KG1 (cell line): ENCODE measurements at places on chromosomes 5 and 9.

- DNase-seq = no peak
These were observed 29.5 kb downstream of the TPPP start for GRCh38 chr5:663436-664342.

- DNase-seq = no peak
These were observed 26.8 kb upstream of the PPP2CA start for GRCh38 chr5:134252671-134253070.

DNA sequence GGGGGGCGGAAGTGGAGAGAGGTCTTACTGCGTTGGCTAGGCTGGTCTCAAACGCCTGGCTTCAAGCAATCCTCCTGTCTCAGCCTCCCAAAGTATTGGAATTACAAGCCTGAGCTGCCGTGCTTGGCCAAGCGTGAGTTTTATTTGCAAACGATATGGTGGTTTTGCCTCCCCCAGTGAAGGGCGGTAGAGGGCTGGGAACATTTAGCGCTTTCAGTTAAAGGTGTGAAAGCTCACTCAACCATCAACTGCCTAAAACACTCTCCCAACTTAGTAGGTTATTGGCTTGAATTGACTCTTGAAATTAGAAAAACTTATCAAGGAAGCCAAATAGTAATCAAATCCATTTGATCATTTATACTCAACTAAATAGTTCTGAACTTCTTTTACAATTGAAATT, 156.3 kb downstream of the ESM1 start:
- DNase-seq = no peak

DNA sequence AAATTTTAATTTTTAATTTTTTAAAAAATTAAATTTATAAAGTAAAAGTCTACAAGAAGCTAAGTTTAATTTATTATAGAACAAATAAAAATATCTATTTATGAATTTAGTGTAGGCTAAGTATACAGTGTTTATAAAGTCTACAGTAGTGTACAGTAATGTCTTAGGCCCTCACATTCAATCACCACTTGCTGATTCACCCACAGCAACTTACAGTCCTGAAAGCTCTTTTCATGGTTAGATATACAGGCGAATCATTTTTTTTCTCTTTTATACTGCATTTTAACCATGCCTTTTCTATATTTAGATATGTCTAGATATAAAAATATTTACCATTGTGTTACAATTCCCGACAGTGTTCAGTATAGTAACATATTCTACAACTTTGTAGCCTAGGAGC, 55.9 kb downstream of the PCSK1 start:
- DNase-seq = no peak

GRCh38 chr5:80318212-80318611, 1.6 kb upstream of the SPZ1 start:
- no peak for DNase-seq

GRCh38 chr5:172855597-172856292, 21.7 kb downstream of the ERGIC1 start:
- DNase-seq = no peak

DNA sequence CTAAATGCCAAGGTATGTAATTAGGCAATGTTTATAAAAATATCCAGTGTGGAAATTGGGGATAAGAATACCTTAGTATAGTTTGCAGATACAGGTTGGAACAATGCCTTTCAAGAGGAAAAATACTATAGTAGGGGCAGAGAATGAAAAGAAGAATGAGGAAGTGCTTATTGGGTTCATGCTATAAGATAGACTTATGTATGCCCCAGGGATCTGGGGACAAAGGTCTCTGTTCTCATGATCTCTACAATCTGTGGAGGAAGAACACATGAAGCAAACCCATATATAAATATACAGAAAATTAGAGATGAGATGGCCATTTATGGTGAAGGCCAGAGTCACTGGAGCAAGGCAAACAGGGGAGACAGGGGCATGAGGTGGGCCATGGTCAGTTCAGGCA, 106.5 kb upstream of the DAB2 start:
- no peak for DNase-seq

DNA sequence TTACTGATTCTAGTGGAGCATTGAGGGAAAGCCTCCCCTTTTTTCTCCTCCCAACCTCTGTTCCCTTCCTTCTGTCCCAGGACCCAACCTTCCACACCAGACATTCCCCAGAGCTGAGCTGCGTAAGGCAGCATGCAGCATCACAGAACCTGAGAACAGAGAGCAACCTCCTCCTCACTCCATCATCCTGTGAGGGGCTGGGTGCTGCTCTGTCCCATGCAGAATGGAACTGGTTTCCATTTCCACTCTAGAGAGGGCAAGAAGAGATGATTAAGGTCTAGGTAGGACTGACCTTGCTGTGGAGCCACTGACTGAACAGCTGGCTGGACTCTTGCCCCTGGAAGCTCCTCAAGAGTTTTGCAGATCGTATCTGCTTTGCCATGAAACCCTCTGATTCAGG, 30.1 kb upstream of the IL7R start:
- no peak for DNase-seq

GRCh38 chr5:181114844-181115778, 15.9 kb downstream of the OR2V1 start:
- DNase-seq = no peak

DNA sequence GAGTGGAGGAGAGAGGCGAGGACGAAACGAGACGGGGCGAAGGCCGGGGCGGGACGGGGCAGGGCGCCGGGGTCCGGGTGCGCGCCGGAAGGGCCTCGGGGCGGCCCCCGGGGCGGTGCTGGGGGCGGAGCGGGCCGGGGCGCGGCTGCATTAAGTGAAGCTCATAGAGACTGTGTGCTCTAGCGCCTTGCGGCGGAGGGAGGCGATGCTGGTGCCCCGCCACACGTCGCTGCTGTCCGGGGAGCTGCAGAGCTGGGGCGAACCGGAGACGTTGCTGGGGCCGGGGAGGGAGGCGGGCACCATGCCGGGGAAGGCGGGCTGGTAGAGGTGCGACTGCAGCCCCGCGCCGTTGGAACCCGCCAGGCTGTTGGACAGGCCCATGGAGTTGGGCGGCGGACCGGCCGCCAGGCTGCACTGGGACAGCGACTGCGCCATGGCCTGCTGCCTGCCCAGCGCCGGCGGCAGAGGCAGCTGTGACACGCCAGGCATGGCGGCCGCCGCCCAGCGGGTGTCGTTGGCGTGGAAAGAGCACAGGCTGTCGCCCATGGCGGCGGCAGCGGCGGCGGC, 8.3 kb downstream of the OTP start:
- DNase-seq = peak; percentile 52

DNA sequence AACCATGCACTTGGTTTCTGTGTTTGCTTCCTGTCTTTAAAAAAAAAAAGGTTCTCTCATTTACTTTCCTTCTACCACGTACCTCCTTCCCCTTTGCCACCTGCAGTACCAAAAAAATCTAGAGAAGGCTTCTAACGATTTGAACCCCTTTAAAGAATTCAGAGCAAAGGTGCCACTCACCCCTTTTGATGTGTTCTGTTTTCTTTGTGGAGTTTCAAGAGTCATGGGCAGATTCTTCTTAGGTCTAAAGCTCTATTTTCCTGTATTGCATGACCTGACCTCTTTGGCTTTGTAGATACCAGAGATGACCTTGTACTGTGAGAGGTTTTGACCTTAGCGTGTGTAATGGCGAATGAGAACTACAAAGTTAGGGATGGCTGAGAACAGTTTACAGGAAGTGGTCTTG, 29.0 kb downstream of the TXNDC8 start:
- DNase-seq = no peak

DNA sequence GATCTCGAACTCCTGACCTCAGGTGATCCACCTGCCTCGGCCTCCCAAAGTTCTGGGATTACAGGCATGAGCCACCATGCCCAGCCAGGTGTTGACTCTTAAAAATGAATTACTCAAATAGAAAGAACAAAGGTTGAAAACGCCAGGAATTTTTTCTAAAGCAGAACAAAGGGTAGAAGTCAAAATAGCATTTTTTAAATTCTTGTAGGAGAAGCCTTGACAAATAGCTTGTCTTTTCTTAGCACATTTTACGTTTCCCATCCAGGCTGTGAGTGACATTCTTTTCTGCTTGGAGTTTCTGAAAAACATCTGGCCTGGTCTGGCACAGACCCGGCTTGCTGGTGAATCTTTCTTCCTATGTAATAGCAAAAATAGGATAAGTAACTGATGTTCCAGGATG, 169.4 kb upstream of the ZNF462 start:
- DNase-seq = no peak

GRCh38 chr5:143624465-143624864, 187.5 kb upstream of the HMHB1 start:
- no peak for DNase-seq

- no peak for DNase-seq
These were observed 2118.6 kb upstream of the C9orf72 start for GRCh38 chr9:29691758-29692407.

GRCh38 chr5:91264311-91265051, 118.6 kb downstream of the ARRDC3 start:
- DNase-seq = no peak

DNA sequence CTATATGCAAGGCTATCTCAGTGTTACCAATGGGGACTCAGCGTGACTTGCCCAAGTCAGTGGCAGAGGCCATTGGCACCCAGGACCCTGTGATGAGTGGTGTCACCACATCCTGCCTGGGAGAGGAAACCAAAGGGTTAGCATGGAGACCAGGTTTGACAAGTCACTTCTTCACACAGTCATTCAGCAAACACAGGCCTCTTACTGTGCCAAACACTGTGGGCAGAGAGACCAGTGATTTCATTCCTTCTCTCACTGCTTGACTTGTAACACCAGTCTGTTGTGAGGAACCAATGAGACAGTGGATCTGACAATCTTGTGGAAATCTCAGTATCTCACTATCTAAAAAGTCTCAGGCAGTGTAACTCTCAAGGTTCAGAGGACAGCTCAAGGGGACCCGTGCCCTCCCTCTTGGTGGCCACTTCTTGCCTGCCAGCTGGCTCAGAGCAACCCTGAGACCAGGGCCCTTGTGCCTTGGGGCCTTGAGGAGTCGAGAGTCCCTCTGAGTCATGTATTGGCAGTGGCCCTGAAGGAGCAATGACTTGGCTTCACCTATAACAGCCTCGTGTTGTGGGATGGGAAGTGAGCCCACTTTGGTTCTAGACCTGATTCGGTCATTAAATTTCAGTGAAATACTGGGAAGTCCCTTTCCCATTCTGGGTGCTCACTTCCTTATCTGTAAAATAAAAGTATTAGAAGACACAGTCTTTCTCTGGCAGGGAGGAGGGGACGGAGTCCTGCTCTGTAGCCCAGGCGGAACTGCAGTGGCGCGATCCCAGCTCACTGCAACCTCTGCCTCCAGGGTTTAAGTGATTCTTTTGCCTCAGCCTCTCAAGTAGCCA, 1.6 kb downstream of the FABP6 start:
- DNase-seq = no peak

DNA sequence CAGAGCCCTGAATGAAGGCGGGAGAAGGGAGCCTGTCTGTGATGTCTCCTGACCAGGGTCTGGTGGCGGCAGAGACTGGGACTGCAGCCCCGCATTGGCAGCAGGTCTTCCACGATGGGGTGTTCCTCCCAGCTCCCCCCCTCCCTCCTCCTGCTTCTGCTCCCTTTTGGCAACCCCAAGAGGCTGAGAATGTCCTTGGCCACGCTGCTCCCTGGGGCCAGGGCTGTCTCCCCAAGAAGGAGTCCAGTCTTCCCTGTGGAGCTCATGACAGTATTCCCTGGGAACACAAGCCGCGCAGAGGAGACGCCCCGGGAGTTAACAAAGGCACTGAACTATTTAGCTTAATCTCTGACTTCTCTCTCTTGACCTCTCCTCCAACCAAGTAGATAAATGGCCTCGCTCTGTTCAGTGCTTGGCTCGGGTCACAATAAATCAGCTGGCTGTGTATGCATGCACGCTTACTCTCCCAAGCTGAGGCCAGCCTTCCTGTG, 84.0 kb upstream of the NEURL1B start:
- DNase-seq = no peak

GRCh38 chr5:38237681-38238080, 20.7 kb upstream of the EGFLAM start:
- no peak for DNase-seq

- DNase-seq = no peak
These were observed 94.2 kb upstream of the PRRC1 start for GRCh38 chr5:127423173-127423798.

DNA sequence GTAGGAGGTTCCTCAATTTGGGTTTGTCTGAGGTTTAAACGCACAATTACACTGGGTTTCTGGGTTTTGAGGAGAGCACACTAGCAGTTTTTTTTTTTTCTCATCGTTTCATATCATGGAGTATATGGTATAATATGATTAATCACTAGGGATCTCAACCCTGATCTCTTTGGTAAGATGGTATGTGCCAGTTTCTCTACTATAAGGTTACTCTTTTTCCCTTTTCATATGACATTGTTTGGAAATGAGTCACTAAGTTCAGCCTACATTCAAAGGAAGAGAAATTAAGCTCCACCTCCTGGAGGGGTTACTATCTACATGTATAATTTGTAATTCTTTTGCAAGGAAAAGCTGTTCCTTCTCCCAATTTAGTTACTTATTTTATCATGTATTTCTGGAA, 35.2 kb downstream of the MTRR start:
- DNase-seq = no peak

- DNase-seq = no peak
These were observed 32.5 kb downstream of the CSF1R start for GRCh38 chr5:150053713-150054392.

DNA sequence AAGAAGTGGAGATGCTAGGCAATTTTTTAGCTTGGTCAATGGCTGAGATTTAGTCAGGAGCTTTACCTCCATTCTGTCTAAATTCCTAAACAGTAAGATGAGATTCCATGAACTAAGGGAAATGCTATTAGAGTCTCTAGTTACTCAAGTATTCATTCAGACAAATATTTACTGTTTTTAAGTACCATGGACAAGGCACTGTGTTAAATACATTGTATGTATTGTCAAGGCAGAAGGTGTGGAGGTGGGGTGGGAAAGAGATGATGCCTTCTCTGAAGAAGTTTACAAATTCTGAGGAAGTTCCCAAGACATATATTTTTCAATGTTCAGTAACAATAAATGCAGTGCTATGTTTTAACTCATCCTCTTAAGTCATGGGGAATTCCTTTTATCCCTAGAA, 459.9 kb upstream of the NMUR2 start:
- no peak for DNase-seq

DNA sequence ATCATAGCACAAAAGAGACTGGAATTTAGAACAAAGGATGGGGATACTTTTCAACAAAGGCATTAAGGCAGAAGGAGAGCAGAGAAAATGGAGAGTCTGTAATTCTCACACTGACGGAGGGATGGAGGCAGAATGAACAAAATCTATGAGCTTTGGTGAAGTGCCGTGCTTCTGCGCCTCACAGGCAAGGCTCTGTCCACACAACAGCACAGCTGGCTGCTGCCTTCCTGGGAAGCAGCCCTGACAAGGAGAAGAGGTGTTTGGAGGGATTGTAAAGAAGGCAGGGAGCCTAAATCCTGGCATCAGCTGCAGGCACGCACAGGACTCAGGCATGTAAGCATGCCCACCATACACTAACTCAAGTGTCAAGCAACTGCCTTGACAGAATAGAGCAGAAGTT, 485.2 kb upstream of the KIF2A start:
- DNase-seq = no peak

- no peak for DNase-seq
These were observed 45.9 kb upstream of the RPL26L1 start for GRCh38 chr5:172913117-172913850.

DNA sequence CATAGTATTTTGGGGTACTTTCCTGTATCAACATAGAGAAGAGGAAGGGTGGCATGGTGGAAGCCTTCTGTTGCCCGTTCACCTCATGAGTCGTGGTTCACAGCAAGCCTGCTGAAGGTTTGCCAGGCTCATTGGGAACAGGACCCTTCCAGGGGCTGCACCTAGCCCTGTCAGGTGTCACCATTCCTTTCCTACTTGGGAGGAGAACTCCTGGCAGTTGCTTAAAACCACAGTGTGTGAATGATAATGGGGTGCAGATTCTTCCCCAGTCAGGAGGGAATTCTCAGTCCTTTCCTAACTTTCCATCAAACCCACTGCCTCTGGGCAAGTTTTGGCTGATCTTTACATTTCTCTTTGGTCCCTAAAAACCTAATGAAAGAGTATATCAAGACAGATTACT, 99.4 kb upstream of the CTNND2 start:
- DNase-seq = no peak
